Activated CD4-positive, alpha-beta T cell treated with anti-CD3 and anti-CD28 coated beads, Interleukin-2, amount 50 U/mL, for 48 hours (primary cell): ENCODE measurements at places on chromosomes 5 and 9.

GRCh38 chr5:111929867-111930266 lies 172.9 kb upstream of the NREP start:
- no peak for DNase-seq

DNA sequence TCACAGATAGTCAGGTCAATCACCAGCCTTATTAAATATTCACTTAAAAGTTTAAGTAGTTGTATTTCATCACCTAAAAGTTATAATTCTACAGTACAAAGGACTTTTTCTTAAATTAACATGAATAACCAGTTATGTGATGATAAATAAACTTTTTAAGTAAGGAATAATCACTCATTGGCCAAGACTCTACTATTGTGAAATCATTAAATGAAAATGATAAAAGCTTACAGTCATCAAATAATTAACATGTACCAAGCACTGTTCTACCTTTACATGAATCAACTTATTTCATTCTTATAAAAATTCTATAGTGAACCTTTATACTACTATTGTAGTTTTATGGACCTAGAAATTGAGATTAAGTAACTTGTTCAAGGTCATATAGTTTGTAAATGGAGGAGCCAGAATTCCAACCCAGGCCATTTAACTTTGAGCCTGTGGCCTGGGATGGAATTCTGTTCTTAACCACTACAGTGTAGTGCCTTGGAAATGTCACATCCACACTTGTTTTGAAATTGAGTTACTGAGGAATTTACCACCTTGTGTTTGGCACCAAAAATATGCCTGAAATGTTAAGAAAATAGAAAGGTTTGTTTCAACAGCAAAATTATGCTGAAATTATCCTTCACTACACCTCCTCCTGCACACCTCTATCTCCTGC lies 32.8 kb upstream of the MSANTD3 start:
- DNase-seq = no peak

DNA sequence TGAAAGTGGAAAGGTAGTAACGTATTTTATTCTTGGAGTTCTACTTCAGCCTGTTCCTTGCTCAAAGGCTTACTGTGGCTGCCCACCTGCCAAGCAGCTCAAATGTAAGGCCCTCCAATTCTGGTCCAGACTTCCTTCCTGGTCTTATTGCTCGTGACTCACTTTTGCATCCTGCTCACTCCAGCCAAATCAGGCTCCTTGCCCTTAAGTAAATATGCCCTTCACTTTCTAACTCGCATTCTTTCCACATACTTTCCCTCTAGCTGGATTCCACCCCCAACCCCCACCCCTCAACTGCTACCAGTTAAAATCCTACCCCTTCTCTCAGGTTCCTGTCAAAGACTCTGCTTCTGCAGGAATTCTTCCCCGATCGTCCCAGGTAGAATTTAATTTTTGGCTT lies 96.6 kb downstream of the GALNT10 start:
- DNase-seq = no peak

DNA sequence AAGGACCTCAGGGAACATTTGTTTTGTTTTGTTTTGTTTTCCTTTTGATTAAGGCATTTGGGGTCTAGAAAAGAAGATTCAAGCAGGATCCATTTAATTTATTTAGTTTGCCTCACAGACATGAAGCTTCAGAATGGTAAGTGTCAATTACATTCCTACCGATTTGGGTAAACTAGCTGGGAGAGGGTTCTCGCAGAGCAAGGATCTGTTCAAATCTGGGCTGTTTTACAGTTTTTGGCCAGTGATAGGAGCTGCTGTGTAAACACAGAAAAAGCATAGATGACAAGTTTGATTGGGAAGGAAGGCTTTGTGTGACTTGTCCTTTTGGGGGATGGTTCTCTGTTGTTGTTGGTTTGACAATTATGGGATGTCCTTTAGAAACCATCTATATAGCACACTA lies 470.3 kb upstream of the WWC1 start:
- DNase-seq = no peak

- peak; percentile 54 for DNase-seq
Measured at GRCh38 chr9:3441197-3441816, 84.5 kb downstream of the RFX3 start.

- DNase-seq = peak; percentile 28
Measured at GRCh38 chr9:123329329-123329955, 26.6 kb upstream of the CRB2 start.
